GM23248 (cell line): ENCODE measurements at places on chromosomes 3 and 15.

GRCh38 chr3:55609230-55609827 is 122.2 kb upstream of the WNT5A start:
- DNase-seq, result no peak

GRCh38 chr15:88233921-88234320 is 22.6 kb downstream of the NTRK3 start:
- DNase-seq, result no peak

GRCh38 chr3:45499529-45499928 is 95.0 kb upstream of the LIMD1 start:
- DNase-seq, result peak; percentile 64

- no peak for DNase-seq
Measured at GRCh38 chr3:64329037-64329436, 103.8 kb upstream of the PRICKLE2 start.

DNA sequence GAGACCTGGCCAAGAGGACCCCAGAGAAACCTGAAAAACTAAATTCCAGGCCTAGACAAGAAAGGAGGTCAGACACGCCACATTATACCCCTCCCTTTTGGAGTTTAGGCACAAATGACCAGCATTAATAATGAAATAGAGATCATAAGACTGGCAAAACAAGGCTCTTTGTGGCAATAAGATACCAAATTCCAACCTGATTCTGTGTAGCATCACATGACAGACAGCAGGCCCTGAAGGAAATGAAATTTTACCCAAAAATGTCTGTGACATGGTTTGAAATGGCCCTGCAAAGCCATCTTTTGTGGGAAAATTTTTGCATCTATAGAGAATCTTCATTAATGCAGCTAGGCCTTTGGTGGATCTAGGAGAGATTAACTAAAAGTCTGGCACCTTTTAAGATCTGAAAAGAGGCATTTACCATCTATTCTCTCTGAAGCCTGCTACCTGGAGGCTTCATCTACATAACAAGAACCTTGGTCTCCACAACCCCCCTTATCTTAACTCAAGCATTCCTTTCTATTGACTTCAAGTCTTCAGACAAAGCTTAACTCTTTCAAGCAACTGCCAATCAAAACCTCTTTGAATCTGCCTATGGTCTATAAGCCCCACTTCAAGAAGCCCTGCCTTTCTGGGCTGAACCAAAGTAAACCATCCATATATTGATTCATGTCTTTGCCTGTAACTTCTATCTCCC is 8.0 kb downstream of the FAM174B start:
- no peak for DNase-seq

DNA sequence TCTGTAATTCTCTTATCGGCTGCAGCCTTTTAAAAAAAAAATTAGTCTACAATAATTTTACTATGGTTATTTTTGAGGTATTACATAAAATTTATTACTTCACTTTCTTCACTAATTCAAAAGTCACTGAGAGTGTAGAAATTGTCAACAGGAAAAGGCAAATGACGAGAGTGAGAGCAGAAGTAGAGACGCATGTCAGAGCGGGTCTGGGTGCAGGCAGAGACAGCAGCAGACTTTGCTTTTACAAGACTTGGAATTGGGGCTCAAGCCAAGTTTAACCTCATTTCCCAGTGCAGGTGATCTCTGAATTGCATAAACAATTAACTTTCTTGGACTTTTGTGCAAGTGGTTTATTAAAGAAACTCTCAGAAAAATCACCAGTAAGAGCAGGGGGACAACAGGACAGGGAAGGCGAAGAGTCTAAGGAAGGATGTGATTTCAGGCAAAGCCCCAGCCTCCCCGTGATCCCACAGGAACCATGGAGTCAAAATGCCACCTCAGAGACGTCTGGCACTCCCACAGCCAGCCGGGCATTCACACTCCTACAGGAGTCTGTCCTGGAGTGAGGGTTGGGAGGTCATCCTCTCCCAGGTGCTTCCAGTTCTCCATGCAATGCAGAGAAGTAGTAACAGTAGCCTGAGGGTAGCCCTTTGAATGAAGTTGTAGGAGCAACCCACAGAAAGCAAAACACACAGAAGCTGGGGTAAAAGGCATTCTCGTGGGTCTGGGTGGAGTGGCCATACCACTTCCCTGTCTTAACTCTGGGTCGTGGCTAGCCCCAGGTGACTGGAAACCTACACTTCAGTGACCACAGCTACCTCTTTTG is 274.0 kb upstream of the TGFBR2 start:
- DNase-seq, result no peak

- DNase-seq, result no peak
Measured at GRCh38 chr15:41832875-41833274, 5.0 kb downstream of the JMJD7 start.

GRCh38 chr3:167830007-167830406 is 94.5 kb downstream of the SERPINI1 start:
- DNase-seq, result no peak

DNA sequence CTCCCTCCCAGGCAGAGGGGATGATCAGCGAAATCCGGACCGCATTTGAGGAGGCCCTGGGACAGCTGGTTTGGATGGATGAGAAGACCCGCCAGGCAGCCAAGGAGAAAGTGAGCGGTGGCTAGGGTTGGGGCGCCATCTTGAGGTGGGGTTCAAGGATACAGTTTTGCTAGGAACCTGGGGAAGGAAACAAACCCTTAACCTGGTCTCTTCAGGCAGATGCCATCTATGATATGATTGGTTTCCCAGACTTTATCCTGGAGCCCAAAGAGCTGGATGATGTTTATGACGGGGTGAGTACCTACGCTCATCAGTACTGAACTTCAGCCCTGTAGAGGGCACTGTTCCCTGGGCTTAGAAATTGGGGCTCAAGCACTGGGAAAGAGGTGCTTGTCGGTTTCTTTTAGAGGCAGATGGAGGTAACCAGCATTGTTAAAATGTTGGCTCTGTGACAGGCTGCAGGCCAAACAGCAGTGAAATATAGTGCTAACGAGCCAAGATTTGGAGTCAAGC is 9.6 kb upstream of the PSMD2 start:
- DNase-seq, result peak; percentile 65
